Effector CD4-positive, alpha-beta T cell (primary cell): ENCODE measurements at places on chromosomes 2 and 18.

DNA sequence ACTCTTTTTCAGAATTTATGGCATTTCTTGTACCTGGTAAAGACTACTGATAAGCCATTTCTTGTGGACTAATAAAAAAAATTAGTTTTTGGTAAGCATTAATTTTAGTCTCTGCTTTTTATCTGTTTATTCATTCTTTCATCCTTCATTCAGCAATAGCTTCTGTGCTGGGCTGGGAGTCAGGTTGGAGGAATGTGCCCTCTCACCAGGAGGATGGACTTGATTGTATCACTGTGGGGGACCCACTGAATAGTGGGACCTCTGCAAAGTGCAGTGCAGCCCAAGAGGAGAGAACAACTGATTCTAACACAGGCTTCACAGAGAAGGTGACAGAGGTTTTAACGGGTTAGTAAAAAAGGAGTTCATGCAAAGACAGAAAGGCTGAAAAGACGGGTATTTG is 39.1 kb downstream of the CDC42EP3 start:
- DNase-seq = no peak

GRCh38 chr2:169653636-169654035 is 40.6 kb downstream of the CFAP210 start:
- DNase-seq = no peak

DNA sequence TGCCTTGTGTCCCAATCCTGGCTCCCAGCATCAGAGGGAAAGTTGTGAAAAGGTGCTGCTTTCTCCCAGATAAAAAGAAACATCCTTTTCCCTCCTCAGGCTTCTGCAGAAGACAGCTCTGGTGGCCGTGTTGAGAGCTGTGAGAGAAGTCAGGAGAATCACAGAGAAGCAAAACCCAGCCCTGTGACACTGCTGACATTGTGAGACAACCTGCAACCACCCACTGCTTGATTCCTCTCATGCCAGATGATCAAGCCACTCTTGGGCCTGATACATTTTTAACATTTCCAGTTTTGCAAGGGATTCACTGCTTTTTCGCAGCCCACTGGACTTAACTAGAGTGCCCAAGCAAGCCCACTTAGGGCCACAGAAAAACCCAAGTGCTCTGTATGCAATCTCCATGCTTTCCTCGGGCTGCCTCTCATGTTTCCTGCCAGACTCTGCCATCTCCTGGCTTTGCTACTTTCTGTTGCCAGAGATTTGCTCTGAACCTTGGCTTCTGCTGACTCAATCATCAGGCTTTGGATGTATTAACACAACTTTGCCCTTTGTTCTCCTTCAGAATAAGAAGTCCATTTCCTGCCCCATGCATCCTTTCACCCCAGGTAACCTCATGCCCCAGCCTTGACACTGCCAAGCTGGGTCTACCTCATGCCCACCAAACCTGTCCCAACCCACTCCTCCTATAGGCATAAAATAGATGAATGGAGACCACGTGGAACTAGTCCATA is 24.9 kb upstream of the TTR start:
- no peak for DNase-seq

DNA sequence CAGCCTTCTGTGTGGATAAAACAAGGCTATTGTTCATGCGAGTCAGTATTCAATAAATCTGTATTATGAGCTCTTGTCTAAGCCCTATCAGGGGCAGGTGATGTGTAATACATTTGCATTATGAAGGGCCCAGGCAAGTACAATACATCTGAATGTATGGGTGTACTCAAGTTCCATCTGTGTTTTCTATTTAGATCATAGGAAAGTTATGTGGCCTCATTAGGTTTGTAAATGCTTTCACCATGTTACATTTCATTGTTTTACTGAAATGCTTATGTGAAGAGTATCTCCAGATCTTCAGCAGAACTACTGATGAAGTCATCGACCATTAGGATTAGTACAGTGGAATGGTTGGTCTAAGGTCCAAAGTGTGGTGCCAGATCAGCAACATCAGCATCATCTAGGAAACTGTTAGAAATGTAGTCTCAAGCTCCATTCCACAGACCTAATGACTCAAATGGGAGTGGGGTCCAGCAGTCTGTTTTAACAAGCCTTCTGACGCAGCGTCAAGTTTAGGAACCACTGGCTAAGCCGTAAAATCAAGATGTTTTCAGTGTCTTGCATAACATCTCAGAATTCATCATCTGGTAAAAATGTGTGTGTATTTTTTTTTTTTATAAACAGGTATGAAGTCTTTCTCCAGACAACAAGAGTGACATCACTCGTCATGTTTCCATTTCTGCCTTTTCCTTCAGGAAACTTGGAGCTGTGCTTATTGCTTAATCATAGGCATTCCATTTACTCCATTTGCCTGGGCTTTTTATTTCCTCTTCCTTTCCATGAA is 80.5 kb downstream of the LYPD6 start:
- no peak for DNase-seq

GRCh38 chr18:9711361-9712129 is 3.4 kb downstream of the RAB31 start:
- no peak for DNase-seq

GRCh38 chr18:36706134-36706881 is 122.5 kb downstream of the TPGS2 start:
- no peak for DNase-seq

GRCh38 chr2:141506135-141506534 is 624.7 kb downstream of the LRP1B start:
- no peak for DNase-seq

GRCh38 chr18:79945118-79946042 is 6.1 kb downstream of the SLC66A2 start:
- DNase-seq = no peak

GRCh38 chr2:106562268-106563186 is 75.4 kb downstream of the CD8B2 start:
- DNase-seq = no peak

DNA sequence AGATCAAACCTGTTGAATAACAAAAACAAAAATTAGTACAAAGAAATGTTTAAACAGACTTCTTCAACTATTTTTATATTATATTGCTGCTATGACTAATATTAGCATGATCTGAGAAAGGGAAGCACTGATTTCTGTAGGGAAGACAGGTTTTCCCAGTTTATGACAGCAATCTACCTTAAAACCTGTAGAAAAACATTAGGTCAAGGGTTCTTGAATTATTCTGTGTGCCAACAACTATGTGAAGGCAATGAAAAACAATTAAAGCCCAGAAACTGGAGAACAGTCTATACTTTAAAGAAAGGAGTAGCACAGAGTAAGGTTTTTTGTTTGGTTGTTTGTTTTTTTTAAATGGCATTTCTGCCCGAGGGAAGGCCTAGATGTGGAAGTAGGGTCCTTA is 23.3 kb downstream of the PUM2 start:
- DNase-seq = no peak

DNA sequence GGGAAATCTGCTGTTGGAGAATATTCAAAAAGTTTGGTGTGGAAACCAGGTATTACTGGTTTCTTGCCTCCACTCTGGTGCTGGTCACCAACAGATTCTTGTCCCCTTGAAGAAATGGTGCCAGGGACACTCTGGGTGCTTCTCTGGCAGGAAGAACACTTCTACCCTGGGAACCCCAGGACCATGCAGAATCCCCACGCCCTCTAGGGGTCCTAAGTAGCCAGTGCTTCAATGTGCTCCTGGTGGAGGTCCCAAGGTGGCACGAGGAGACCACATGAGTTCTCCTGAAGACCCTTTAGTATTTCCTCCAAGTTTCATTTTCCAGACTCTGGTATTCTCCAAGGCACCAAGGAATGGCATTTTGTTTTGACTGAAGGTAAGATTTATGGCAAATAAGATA is 380.6 kb downstream of the TSN start:
- DNase-seq = no peak

GRCh38 chr2:68732036-68732932 is 2.3 kb upstream of the ARHGAP25 start:
- DNase-seq = no peak

DNA sequence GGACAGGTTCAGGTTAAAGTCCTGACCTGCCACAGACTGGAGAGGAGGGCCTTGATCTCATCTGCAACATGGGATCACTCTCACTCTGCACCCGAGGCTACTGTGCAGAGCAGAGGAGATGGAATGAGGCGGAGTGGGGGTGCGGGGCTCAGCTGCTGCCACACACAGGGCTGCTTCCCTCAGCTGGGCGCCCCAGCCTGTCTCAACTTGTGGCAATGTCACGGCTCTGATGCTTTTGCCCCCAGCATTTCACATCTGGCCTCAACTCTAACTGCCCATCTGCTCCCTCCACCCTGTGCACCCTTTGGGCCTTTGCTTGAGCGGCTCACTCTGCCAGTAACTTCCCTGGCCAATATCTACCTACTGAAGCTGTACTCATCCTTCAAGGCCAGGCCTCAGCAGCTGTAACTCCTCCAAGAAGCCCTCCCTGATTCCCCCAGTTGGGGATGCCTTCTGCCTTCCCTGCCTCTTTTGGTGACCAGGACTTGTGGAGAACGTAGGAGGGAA is 70.3 kb downstream of the POLR1A start:
- DNase-seq = no peak

DNA sequence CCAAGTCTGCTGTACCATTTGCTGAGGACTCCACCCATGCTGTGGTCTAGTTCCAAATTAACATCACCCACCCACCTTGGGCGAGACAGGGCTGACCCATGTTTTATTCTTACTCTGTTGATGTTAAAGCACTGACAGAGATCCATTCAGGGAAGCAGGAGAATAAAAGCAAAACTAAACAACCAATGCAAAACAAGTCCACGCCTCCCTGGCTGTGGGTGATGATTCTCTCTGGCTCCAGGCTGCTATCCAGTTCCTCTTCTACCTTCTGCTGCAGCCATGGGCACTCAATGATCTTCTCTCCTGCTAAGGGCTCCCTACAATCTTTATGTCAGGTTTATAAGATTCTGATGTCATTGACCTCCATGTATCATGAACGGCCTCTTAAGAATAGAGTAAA is 786.6 kb upstream of the ID2 start:
- no peak for DNase-seq

DNA sequence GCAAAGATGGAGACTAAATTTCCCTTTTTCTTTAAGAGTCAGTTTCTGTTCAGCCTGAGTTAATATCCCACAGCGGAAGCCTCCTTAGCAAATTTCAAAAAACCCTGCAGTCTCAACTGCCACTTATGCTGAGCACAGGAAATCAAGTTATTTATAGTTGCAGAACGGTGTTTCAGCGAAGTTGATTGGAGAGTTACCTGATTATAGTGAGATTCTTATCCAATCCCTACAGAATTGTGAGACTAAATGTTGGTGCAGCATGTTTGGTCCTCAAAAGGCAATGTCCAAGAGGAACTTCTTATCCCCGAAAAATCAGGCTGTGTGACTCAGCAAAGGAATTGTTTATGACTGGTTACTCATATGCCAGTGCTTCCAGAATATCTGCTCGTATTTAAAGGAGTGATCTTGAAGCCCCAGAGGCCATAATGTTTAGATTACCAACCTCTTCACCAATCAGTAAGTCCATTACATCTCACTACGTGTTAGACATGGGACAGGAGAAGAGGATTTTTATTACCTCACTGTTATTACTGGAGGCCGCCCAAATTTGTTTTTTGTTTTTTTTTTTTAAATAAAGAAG is 67.9 kb downstream of the LRRFIP1 start:
- DNase-seq = peak; percentile 30

DNA sequence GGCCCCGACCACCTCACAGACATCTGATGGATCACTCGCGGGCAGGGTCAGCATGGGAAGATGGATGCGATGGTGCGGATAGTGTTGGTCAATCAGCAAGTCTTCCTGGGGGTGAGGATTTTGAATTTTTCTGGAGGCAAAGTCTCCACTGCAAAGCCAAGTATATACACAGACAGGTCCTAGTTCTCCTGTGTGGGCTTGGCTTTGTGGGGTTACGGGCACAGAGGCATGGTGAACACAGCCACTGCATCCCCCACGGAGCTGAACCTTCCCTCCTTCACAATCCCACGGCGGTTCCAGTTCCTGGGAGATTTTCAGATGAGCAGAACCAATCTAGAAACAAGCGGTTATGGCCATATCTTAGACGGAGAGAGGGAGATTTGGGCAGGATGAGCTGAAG is 35.8 kb downstream of the CNGA3 start:
- DNase-seq = no peak

GRCh38 chr18:22161090-22161489 is 8.3 kb upstream of the GATA6 start:
- DNase-seq = no peak

- no peak for DNase-seq
These were observed 375.5 kb downstream of the ZNF521 start for GRCh38 chr18:24976502-24976901.

GRCh38 chr2:233247744-233248143 is 3.7 kb upstream of the ATG16L1 start:
- DNase-seq = peak; percentile 58

- no peak for DNase-seq
These were observed 41.0 kb upstream of the ZFP36L2 start for GRCh38 chr2:43267381-43267780.

GRCh38 chr2:95013726-95014125 is 11.8 kb upstream of the MAL start:
- no peak for DNase-seq

- DNase-seq = no peak
These were observed 23.9 kb downstream of the BAZ2B start for GRCh38 chr2:159592441-159592840.

- no peak for DNase-seq
These were observed 18.7 kb downstream of the CLK1 start for GRCh38 chr2:200845669-200846325.

DNA sequence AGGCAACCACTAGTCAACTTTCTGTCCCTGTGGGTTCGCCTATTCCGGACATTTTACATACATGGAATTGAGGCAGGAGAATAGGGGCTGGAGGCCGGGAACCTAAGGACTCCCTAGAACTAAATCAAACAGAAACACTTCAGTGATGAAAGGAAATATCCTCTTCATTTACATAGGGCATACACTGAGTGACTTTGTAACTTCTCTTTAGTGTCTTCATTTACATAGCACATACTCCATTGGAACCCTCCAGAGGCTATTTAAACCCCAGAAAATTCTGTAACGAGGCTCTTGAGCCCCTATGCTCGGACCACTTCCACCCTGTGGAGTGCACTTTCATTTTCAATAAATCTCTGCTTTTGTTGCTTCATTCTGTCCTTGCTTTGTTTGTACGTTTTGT is 56.5 kb downstream of the CCDC195 start:
- no peak for DNase-seq

GRCh38 chr2:226423498-226423960 is 376.1 kb downstream of the IRS1 start:
- DNase-seq = no peak

DNA sequence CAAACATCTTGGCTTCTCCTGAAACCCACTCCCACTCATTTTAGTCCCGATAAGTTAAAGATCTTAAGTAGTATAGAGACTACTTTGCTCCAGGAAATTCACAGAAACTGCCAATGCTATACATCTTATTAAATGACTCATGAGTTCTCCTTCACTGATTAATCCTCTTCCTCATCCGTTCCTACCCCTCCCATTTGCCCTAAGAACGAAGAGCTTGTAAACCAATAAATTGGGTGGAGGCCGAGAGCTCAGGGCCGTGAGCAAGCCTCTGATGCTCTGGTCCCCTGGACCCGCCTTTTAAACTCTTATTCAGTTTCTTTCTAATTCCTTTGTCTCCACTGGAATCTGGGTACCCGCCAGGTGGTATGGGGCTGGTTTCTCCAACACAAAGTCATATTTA is 68.6 kb downstream of the METTL8 start:
- DNase-seq = no peak

GRCh38 chr18:22385718-22386117 is 32.0 kb downstream of the CTAGE1 start:
- no peak for DNase-seq
